Stimulated activated CD4-positive, alpha-beta T cell treated with anti-CD3 and anti-CD28 coated beads, Interleukin-15, amount 100 ng/mL, for 1 hour (primary cell): ENCODE measurements at places on chromosomes 6 and 20.

DNA sequence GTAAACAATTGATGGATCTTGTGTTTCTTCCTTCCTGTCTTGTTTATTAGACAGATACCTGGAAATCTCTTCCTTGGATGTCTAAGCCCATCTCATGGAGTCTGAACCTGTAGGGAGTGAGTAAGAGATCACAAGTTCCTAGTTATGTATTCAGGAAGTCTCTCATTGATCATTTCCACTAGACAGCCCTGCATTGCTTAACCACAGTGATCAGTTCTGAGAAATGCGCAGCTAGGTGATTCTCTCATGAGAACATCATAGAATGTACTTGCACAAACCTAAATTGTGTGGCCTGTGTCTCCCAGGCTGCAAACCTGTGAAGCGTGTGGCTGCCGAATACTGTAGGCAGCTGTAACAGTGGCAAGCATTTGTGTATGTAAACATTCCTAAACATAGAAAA is 39.1 kb downstream of the FAM120B start:
- DNase-seq, result no peak

- DNase-seq, result no peak
Measured at GRCh38 chr6:82750556-82750955, 315.1 kb downstream of the UBE3D start.

- no peak for DNase-seq
Measured at GRCh38 chr6:10964684-10965083, 77.8 kb downstream of the SYCP2L start.

DNA sequence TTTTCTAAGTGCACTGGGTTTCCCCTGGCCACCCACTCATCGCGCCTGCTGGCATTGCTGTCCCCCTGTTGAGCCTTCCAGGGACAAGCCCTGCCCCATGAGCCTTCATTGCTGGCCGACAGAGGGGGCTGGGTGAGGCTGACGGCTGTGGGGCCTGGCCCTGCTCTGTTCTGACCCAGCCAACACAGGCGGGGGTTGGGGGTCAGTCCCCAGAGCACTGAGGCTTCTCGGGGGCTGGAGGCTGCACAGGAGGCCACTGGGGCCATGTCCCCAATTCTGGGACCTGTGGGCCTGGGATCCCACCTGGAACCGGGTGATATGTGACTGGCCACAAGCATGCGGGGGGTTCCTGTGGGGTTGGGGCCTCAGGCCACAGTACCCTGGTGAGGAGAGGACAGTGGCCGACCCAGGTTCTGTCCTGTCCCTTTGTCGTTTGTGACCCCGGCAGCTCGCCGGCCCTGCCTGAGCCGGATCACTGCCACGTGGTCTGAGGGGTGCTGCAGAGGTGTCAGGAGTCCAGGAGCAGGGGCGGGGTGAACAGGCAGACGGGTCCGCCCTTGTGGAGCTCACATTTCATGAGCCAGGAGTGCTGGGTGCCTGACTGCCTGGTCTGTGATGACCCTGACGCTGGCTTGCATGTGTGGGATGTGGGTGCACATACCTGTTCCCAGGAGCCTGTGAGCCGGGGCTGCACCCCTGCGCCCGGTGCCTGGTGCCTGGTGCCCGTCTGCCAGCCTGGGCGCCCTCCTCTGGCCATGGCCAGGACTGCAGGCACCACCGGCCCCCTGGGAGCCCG is 2.1 kb upstream of the COL20A1 start:
- peak; percentile 27 for DNase-seq

- no peak for DNase-seq
Measured at GRCh38 chr6:155187994-155188706, 75.7 kb upstream of the CLDN20 start.

DNA sequence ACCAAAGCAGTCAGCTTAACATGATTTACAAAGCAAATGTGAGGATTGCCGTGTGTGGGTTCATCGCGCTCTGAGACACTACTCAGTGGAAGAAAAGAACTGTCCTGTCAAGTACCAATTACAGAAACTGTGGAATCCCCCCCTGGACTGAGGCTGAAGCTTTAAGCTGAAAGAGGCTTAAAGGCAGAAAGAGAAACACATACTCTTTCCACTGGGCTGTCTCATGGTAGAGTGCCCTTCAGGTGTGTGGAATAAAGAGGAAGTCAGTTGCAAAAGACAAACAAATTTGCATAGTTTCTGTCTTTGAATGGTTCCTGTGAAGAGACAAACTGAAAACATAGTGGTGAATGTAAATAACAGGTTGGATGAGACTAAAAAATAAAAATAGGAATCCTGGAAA is 560.4 kb upstream of the SYNCRIP start:
- no peak for DNase-seq

GRCh38 chr6:35703554-35703953 is 14.8 kb upstream of the FKBP5 start:
- no peak for DNase-seq

DNA sequence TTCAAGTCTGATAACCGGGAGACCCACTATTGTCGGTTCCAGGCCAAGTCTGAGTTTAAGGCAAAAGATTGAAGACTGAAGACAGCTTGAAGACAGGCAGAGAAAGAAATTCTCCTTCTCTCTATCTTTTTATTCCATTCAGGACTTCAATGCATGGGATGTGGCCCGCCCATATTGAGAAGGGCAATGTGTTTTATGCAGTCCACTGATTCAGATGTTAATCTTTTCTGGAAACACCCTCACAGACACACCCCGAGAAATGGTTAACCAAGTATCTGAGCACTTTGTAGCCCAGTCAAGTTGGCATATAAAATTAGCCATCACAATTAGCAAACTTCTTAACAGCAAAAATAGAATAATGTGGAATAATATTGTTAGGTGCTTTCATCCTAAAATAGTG is 75.5 kb upstream of the FABP7 start:
- DNase-seq, result no peak

- no peak for DNase-seq
Measured at GRCh38 chr6:34132486-34133185, 13.3 kb downstream of the GRM4 start.

DNA sequence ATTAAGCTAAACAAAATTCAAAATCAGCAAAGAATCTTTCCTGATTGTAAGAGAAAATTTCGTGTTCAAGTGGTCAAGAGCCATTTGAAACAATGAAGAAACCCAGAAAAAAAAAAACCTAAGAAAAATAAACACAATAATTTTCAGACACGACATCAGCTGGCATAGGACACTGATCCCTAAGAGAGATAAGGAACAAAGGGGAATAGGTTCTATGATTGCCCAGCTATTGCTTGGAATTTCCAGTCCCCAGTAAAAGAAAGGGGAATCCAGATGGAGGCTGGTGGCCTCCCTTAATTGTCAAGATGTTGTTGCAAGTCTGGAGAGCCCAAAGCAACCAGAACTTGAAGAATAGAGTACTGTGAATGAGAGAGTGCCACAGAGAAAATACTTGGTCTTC is 48.5 kb downstream of the COL12A1 start:
- no peak for DNase-seq

DNA sequence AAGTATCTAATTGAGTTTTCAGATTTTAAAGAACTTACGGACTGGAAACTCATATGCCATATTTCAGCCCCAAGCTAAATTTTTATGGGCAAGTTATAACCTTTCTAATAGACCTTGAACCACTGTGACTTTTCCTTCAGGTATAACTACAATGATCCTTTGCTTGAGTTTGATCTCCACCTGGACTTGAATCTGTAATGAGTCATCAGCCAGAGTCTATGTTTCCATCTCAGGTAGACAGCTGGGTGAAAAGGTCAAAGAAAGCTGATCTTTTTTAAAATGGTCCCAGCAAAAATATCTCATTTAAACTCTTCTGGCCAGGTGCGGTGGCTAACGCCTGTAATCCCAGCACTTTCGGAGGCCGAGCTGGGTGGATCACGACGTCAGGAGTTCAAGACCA is 88.4 kb upstream of the SGK1 start:
- no peak for DNase-seq

DNA sequence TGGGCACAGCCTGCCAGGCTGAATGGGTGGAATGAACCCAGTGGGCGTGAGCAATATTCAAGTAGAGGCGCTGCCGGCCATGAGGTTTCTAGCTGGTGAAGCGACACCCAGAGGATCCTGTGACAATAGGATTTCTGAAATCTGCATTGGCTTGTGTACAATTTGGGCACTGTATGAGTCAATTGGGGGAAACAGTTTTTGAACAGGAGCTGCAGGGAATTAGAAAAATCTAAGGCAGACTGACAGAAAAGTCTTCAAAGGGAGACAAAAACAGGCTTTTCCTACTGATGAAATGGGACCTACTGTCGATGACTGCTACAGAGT is 148.8 kb upstream of the PROKR2 start:
- no peak for DNase-seq

DNA sequence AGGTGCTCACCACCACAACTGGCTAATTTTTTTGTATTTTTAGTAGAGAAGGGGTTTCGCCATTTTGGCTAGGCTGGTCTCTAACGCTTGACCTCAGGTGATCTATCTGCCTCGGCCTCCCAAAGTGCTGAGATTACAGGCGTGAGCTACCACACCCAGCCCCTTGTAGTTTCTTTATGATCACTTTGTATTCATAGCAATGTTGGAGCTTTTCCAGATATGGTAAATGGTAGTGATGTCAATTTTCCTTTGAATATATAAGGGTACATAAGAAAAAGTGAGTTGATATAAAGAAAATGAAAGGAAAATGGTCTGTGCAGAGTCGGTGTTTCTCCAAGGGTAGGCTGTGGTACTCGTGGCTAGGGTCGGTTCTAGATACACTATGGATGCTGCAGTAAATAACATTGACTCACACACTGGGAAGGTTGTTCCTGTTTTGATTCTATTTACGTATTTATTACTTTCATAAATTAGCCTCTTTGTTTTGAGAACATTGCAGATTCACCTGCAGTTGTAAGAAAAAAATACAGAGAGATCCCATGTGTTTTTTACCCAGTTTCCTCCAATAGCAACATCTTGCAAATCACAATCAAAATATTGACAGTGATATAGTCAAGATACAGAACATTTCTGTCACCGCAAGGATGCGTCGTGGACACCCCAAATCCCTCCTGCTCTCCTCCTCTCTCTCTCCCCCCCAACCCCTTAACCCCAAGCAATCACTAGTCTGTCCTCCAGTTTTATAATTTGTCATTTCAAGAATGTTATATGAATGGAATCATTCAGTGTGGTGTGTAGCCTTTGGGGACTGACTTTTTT is 2.5 kb downstream of the ZNF831 start:
- DNase-seq, result no peak

DNA sequence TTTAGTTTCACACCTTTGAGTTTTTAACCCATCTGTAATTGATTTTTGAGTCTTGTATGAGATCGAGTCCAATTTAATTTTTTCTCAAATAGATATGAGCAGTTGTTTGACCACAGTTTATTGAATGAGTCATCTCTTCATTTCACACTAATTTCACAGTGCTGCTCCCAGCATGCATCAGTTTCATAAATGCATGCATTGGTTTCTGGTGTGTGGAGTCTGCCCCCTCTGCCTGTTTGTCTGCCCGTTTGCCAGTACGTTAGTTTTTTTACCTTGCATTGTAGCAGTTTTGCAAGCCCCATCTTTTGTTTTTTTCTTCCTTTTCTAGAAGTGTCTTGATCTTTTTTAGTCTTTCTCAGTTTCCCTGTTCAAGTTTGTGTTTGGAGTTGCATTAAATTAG is 11.9 kb downstream of the SLX4IP start:
- DNase-seq, result no peak

DNA sequence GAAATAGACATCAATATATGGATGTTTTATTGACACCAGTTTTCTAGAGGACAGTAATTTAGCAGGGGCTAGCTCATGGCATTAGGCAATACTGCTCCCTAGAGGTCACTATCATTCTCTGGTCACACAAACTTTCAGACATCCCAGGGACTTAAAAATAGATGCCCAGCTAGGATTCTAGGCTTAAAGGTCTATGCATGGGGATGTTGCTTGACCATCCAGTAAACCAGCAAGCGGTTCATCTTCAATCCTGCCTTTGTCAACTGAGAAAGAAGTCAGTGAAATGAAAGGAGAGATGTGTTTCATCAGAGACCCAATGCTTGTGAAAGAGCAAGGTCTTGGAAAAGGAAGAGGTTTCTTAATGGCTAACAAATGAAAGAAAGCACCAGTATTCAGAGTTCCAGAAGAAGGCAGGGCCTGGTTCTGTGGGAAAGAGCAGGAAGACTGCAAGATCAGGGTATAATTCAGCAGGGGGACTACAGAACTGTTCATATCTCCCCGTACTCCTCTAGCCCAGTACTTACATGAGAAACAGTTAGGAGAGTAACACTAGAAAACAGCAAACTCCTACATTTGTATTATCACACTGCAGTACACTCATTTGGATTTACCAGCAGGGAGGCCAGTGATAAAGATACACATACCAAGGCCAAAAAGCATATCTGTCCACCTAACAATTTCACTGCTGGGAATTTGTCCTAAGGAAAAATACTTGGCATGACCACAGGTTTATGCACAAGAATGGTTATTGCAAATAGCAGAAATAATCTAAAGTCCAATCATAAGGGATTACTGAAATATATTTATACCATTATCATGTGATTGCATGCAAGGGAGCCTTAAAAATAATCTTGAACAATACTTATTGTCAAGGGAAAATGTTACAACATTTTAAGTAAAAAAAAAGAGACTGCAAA is 151.4 kb upstream of the LAMA2 start:
- DNase-seq, result no peak

- DNase-seq, result no peak
Measured at GRCh38 chr6:56909115-56909907, 45.6 kb upstream of the BEND6 start.

DNA sequence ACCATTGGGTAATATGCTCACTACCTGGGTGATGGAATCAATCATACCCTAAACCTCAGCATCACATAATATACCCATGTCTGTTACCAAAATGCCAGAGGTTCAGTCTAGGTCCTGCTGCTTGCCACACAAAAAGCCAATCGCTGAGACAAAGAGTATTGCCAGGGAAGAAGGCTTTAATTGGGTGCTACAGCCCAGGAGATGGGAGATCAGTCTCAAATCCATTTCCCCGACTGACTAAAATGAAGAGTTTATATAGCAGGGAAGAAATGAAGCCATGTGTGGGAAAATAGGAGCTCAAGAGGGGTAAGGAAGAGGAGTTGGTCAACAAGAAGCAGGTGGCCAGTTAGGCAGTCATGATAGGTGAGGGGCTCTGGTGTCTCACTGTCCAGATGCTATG is 149.6 kb downstream of the QRSL1 start:
- DNase-seq, result no peak

GRCh38 chr6:130776287-130776925 is 50.8 kb upstream of the SMLR1 start:
- no peak for DNase-seq

GRCh38 chr6:85585741-85586140 is 7.9 kb downstream of the SNX14 start:
- DNase-seq, result no peak
